ENCODE measurements at places on chromosomes 12 and 14.

- H3K27ac ChIP-seq, result no peak overlapping the region
- DNase-seq, result no peak
- H3K4me3 ChIP-seq, result no peak overlapping the region
- H3K4me1 ChIP-seq, result no peaks in the 10 kb centered on the region
- H3K36me3 ChIP-seq, result no peaks in the 10 kb centered on the region
Measured at GRCh38 chr14:66701813-66702212, 193.9 kb downstream of the GPHN start.

- H3K4me3 ChIP-seq, result no peak overlapping the region
- H3K4me1 ChIP-seq, result no peaks in the 10 kb centered on the region
- H3K36me3 ChIP-seq, result no peaks in the 10 kb centered on the region
- no peak overlapping the region for H3K27ac ChIP-seq
Measured at GRCh38 chr14:99633918-99634317, 11.0 kb upstream of the HHIPL1 start.

DNA sequence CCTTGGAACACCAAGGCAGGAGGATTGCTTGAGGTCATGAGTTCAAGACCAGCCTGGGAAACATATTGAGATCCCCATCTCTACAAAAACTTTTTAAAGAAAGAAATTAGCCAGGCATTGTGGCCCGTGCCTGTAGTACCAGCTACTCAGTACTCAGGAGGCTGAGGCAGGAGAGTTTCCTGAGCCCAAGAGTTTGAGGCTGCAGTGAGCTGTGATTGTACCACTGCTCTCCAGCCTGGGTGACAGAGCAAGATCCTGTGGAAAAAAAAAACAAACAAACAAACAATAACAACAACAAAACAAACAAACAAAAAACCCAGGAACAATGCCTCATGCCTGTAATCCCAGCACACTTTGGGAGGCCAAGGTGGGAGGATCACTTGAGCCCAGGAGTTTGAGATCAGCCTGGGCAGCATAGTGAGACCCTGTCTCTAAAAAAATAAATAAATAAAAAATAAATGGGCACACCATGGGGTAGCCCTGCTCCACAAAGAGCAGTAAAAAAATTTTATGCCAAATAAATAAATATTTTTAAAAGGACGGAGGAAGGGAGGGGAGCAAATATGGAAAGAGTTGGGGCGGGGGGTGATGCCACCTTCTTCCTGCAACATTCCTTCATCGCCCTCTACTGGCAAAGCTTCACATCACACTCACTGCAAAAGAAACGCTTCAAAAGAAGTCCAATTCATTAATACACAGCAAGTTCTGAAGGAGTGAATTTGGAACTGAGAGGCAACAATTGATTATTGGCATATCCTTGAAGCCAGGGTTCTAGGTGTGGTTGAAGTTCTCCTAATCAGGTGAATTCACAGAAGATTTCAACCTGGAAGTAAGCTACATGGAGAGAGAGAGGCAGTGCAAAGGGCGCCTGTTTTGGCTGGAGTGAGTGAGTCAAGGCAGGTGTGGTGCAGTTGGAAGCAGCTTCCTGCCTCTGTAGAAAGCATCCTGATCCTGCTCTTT is 8.8 kb upstream of the GNPTAB start:
- no peak for DNase-seq
- no peaks in the 10 kb centered on the region for H3K36me3 ChIP-seq
- no peaks in the 10 kb centered on the region for H3K4me1 ChIP-seq
- H3K4me3 ChIP-seq, result no peak overlapping the region
- no peak overlapping the region for H3K27ac ChIP-seq

GRCh38 chr14:100332797-100333196 is 9.7 kb downstream of the SLC25A47 start:
- peaks cover 25% of the 10 kb centered on the region for H3K36me3 ChIP-seq
- DNase-seq, result no peak
- no peak overlapping the region for H3K27ac ChIP-seq
- H3K27me3 ChIP-seq, result no peaks in the 10 kb centered on the region

DNA sequence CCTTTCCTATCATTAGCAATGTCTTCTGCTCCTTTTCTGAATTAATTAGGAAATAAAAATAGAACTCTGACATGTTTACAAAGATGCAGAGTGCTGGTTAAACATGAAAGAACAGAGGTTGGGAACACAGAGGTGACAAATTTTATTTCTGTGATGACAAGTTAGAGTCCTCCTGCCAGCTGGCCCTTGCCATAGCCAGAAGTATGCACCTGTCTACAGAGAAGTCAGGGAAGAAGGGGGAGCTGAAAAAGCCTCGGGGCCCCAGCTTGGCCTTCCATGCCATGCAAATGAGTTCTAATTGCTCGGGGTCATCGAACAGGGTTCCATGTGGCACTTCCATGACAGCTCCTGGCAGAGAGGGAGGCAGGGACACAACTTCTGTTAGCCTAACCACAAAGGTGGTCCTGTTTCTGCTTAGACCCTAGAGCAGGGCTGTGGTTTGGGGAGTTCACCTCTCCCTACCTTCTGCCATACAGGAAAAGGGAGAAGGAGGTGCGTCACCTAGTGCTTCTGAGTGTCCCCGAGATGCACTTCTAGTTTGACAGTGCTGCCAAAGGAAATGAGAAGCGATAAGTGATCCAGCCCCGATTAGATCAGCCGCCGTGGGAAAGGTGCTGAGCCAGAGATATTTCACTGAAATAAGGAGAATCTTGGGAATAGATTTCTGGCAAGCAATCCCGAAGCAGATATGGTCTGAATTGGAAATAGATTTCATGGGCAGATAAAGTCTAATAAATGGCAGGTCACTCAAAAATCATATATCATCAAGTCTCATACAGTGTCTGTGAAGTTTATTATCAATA is 155.8 kb upstream of the FOXN3 start:
- H3K4me3 ChIP-seq, result no peak overlapping the region
- H3K27me3 ChIP-seq, result no peaks in the 10 kb centered on the region
- no peaks in the 10 kb centered on the region for H3K36me3 ChIP-seq
- no peak overlapping the region for H3K27ac ChIP-seq
- H3K4me1 ChIP-seq, result no peaks in the 10 kb centered on the region
- DNase-seq, result no peak

- no peaks in the 10 kb centered on the region for H3K27me3 ChIP-seq
- no peak overlapping the region for H3K4me3 ChIP-seq
- no peak overlapping the region for H3K27ac ChIP-seq
Measured at GRCh38 chr14:100250732-100251465, 12.0 kb downstream of the YY1 start.

DNA sequence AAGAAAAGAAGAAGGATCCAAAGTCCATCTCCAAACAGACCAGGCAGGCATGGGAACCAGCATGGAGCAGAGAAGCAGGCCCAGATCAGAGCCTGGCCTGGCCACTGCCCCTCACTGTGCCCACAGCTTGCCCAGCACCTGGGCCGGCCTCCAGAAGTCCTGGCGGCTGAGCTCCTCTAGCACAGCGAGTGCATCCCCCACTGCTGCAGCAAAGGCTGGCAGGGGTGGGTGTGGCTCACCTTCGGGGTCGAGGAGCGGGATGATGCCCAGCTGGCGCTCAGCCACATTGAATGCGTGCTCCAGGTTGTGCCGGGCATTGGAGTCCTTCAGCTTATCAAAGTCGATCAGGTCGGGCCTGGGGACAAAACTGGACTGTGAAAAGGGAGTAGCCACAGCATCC is 78.7 kb downstream of the SPTB start:
- peaks cover 18% of the 10 kb centered on the region for H3K27me3 ChIP-seq
- no peak overlapping the region for H3K27ac ChIP-seq
- no peaks in the 10 kb centered on the region for H3K36me3 ChIP-seq
- peaks cover 8% of the 10 kb centered on the region for H3K4me1 ChIP-seq
- DNase-seq, result no peak
- H3K4me3 ChIP-seq, result no peak overlapping the region

- no peaks in the 10 kb centered on the region for H3K36me3 ChIP-seq
- no peak overlapping the region for H3K27ac ChIP-seq
- peak; percentile 34 for DNase-seq
- no peak overlapping the region for H3K4me3 ChIP-seq
Measured at GRCh38 chr12:131082290-131083194, 128.8 kb downstream of the ADGRD1 start.

GRCh38 chr14:63982156-63982555 is 129.4 kb downstream of the SYNE2 start:
- H3K27me3 ChIP-seq, result no peaks in the 10 kb centered on the region
- no peaks in the 10 kb centered on the region for H3K36me3 ChIP-seq
- H3K27ac ChIP-seq, result no peak overlapping the region
- DNase-seq, result no peak

DNA sequence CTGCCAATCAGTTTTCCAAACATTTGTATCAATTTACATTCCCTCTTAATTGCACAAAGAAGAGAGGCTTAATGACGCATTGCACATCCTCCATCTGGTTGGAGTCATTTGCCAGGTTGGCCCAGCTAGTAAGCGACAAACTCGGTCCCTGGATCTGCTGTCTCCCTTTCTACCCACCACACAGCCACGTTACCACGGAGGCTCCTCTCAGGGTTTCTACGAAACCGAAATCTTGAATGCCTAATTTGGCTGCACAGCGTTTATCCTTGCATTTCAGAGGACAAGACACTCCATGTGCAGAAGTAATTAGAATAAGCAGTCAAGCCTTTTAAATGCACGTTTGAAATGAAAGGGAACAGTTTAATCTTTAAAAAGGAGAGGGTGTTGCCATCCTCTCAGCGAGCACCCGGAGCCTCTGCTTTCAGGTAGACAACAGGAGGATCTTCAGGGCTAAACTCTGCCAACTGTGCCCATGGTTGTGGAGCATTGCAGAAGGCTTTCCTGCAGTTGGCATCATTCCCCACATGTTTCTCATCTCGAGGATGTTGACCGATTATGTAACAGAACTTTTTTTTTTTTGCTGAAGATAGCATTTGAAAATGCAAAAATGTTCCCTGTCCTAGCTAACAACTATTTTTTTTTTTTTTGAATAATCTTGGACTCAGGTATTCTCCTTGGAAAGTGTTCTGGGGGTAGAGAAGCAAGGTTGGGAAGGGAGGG is 37.8 kb downstream of the SLC24A4 start:
- H3K4me1 ChIP-seq, result no peaks in the 10 kb centered on the region
- no peak for DNase-seq
- no peak overlapping the region for H3K4me3 ChIP-seq
- H3K36me3 ChIP-seq, result no peaks in the 10 kb centered on the region
- H3K27me3 ChIP-seq, result peaks cover 19% of the 10 kb centered on the region
- no peak overlapping the region for H3K27ac ChIP-seq

GRCh38 chr14:54251356-54251755 is 145.5 kb upstream of the CDKN3 start:
- H3K36me3 ChIP-seq, result no peaks in the 10 kb centered on the region
- H3K27ac ChIP-seq, result peak overlapping the region; percentile 14
- H3K4me3 ChIP-seq, result no peak overlapping the region
- peaks cover under 1% of the 10 kb centered on the region for H3K27me3 ChIP-seq

DNA sequence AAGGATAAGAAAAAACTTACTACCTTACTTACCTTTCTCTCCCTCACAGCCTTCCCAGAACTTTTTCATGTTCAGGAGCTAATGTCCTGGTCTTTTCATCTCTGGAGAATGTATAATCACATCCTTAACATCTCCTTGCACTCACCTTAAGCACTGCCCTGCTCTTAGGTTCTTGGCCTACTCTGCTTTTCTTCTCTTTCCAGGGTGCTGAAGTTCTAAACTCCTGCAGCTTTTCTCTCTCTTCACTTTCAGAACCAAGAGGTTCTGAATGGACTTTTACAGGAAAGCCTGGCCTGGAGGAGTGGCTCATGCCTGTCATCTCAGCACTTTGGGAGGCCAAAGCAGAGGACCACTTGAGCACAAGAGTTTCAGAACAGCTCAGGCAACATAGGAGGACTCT is 101.9 kb downstream of the TMTC2 start:
- no peaks in the 10 kb centered on the region for H3K4me1 ChIP-seq
- H3K27me3 ChIP-seq, result no peaks in the 10 kb centered on the region
- H3K27ac ChIP-seq, result no peak overlapping the region
- no peak overlapping the region for H3K4me3 ChIP-seq

GRCh38 chr12:25202137-25202536 is 7.1 kb downstream of the ETFRF1 start:
- peaks cover 19% of the 10 kb centered on the region for H3K4me1 ChIP-seq
- no peak for DNase-seq
- H3K27ac ChIP-seq, result no peak overlapping the region
- H3K27me3 ChIP-seq, result no peaks in the 10 kb centered on the region
- peaks cover 8% of the 10 kb centered on the region for H3K36me3 ChIP-seq

DNA sequence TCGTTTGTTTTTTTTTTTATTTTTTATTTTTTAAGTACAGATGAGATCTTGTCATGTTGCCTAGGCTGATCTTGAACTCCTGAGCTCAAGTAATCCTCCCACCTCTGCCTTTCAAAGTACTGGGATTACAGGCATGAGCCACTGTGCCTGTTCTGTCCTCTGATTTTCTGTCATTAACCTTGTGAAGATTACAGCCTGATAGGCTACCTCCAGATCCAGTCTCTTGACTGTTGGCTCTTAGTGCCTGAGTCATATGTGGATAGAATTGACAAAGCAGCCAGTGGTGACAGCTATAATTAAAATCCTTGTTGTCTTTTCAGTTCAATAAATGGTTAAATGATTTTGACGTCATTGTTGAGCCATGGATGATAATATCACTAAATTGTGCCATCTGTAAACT is 21.3 kb upstream of the REP15 start:
- H3K4me1 ChIP-seq, result no peaks in the 10 kb centered on the region
- no peaks in the 10 kb centered on the region for H3K27me3 ChIP-seq
- H3K27ac ChIP-seq, result no peak overlapping the region
- H3K4me3 ChIP-seq, result no peak overlapping the region

DNA sequence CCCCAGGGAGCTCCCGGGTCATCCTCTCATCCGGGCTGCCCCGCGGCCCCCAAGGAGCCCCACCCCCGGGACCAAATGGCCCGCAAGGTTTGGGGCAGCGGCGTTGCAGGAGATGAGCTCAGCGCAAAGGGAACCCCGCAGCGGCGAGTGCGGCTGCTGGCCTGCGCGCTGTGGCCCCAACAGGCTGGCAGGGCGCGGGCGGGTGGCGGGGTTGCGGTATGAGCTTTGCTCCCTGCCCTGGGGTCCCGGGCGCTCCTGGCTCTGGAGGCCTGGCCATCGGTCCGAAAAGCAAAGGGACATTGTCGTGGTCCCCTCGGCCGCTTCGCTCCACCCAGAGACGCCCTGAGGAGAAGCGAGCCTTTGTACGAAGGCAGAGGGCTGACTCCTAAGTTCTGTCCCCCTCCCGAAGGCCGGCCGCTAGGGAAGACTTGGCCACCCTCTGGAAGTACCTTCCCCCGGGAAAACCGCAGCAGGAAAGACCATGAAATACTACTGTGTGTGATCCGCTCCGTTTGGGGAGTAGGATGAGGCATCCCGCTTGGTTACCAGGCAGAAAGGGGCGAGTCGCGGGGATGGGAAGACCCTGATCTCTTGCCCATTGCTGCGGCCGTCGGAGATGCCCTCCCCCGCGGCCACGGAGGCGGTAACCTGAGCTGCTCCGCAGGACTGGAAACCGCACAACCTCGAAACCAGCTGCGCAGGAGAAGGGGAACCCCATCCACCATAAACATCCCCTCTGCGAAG is 620 bp upstream of the NID2 start:
- peak overlapping the region; percentile 79 for H3K27ac ChIP-seq
- H3K27me3 ChIP-seq, result no peaks in the 10 kb centered on the region
- peak overlapping the region; percentile 85 for H3K4me3 ChIP-seq
- DNase-seq, result peak; percentile 31

Measured in osteoblast (primary cell).